ENCODE measurements at places on chromosomes 6 and 20.

DNA sequence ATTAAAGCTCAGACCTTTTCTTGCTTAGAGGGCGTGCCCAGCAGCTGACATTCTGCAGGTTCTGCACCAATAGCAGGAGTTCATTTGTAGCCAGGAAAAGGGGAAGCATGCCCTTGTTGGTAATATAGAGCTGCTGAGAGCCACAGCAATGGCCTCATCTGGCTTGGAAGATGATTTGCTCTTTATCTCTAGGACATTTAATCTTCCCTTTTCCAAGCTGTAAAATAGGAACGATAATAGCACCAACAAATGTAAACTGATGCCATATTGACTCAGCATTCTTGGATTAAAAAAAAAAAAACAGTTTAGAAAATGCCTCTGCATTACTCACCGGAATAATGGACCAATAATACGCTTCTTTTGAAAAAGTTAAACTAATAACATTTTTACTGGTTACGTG lies 93.4 kb upstream of the SLC2A12 start:
- peak; percentile 63 for DNase-seq

- peak; percentile 20 for DNase-seq
Observed at GRCh38 chr6:21595285-21596144, 2.0 kb downstream of the SOX4 start.

DNA sequence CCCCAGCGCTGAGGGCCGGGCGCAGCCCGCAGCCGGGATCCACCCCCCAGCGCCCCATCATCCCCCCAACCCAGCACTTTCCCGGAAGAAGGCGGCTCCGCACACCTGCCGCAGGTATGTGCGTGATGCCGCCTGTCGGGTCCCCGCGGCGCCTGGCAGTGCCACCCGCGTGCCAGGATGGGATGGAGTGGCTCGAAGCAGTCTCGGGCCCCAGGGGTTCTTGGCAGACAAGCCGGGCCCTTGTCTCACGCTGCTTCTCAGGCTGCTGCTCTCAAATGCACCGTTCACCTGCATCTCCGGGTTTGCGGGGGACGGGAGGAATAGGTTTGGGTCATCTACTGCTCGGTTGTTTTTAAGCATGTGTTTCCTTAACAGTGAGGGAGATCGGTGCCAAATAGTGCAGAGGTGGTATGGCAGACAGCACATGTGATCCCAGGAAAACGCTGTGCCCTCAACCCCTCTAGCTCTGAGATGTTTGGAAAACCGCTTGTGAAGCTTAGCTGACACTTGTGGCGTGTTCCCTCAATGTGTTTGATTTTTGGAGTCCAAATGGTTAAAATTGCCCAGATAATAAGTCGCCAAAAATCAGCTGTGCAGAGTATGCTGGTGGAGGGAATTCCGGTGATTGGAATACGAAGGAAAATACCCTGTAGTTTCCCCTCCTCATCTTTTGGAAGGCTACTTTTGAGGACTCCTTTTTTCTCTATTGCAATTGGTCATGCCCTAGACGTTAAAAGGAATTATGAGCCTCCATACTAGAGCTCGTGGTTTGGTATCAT lies 926 bp downstream of the MYLIP start:
- DNase-seq: peak; percentile 17

DNA sequence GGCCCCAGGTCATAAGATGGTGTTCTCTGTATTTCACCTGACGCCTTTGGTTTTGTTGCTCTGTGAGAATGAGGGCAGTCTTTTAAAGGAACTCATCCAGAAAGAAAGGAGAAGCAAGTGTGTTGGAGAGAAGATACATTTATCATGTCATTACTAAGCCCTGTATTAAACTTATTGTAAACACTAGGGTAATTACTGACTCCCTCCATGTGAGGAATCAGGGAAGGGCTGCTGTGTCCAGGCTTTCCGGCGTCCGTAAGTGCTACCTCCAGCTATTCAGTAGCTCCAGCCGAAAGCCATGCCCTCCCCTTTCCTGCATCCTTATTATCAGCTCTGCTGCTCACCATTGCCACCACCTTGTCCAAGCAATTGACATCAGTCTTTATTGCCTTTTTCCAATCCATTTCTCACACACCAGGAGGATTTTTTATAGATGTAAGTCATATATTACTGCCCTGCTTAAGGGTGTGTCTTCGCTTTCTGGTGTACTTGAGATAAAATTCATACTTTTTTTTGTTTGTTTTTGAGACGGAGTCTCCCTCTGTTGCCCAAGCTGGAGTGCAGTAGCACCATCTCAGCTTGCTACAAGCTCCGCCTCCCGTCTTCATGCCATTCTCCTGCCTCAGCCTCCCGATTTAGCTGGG lies 94.7 kb downstream of the RPP40 start:
- DNase-seq: no peak

DNA sequence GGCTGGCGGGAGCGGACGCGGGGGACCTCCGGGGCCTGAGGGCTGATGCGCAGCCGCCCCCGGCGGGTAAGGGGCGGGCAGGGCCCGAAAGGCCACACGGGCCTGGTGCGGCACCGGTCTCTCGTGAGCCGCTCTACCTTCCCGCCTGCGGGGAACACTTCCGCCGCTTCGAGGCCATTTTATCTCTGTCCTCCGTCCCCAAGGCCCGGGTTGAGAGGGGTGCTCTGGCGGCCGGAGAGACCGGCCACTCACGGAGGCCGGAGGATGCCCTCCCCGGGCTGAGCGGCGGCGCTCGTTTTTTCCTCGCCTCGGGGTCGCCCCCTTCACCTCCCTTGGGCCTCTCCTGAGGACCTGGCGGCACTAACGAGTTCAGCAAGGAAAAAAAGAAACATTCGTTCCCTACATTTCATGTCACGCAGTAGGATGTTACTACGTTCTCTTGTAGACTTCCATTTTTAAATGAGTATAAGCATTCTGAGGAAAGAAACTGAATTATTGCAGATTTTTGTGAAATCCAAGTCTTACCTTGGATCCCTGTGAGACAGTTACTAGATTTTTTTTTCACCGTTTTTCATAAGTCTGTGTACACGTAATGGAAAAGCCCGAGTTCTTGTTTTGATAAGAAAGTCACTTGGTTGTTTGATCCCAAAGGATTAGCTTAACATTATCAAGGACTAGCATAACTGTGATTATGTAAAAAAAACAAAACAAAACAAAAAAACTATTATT lies 575 bp downstream of the WTAP start:
- peak; percentile 40 for DNase-seq

DNA sequence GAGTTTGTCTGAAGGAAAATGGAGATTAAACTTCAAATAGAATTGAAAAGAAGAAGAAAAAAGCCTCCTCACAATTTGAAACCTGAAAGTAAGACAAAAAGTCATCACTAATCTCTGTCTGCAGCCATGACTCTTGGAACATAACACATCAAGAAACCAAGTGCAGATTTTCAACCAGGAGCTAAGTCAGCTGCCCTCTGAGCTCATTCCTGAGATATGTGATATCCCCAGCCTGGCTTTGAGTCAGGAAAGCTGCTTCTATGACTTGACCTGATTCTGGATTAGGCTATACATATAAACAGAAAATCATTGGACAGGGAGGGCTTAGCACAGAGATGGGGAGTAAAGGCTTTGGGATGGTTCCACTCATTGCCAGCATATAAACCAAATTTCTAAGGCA lies 891.4 kb downstream of the TFAP2A start:
- DNase-seq: peak; percentile 94

Measured in LHCN-M2 (cell line).